Activated CD8-positive, alpha-beta memory T cell treated with anti-CD3 and anti-CD28 coated beads, Interleukin-2, amount 10 ng/mL, durations not matched to agents 7 days and 5 days (primary cell): ENCODE measurements at places on chromosomes 1 and 21.

DNA sequence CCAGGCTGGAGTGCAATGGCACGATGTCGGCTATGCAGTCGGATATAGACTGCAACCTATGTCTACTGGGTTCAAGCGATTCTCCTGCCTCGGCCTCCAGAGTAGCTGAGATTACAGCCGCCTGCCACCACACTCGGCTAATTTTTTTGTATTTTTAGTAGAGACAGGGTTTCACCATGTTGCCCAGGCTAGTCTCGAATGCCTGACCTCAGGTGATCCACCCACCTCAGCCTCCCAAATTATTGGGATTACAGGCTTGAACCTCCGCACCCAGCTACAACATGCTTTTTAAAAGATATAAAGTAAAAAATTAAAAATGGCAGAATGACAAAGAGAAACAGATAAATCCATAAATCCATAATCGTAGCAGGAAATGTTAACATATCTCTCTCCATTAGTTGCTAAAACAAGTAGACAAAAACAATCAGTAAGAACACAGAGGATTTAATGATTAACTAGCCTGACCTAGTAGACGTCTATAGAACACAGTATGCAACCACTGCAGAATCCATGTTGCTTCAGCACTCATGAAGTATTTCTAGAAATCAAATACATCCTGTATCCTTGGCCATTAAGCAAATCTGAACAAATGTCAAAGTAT, 59.9 kb upstream of the SPOCD1 start:
- no peak for DNase-seq

DNA sequence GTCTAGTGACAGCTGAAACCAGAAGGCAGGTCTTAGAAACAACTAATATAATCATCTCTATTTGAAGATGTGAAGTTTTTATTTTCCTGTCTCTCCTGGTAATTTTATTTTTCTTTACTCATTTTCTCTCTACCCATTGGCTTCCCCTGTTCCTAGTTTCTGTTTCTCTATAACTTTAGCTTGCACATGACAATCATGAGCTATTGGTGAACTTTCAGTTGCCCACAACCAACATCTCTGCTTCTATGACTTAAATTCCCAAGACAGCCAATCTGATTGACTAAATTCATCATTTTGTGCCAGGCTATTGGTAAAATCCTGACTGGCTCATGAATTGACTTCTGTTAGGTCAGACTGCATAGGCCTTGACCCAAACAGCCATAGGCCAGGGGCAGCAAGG, 13.7 kb upstream of the ACADM start:
- DNase-seq: no peak

- DNase-seq: no peak
These were observed 302.4 kb downstream of the PTGER3 start for GRCh38 chr1:70745199-70745598.

DNA sequence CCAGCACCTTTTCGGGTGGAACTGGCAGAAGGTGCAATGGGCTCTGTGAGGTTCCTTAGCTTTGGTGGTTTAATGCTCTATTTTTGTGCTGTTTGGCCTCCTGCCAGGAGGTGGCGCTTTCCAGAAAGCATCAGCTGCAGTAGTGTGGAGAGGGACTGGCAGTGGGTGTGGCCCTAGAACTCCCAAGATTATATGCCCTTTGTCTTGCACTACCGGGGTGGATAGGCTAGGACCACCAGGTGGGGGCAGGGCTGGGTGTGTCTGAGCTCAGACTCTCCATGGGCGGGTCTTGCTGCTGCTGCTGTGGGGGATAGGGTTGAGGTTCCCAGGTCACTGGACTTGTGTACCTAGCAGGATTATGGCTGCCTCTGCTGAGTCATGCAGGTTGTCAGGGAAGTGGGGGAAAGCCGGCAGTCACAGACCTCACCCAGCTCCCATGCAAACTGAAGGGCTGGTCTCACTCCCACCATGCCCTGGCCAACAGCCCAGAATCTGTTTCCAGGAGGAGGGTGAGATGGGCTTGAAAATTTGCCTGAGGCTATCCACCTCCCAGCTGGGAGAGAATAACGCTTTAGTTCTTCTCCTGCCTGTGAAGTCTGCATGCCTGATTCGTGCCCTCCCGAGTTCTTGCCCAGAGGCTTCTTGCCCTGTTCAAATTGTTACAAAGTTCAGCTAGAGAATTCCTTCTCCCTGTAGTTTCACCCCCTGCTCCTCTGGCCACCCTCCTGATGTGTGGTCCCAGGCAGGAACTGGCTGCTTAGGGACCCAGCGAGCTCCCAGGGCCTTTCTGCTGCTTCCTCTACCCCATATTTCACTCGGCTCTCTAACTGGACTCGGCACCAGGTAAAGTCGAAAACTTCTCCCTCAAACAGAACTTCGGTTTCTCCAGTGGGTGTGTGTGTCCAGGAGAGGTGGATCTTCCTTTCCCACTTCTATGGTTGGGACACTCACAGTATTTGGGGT, 76.5 kb upstream of the BTG3 start:
- DNase-seq: peak; percentile 71

- DNase-seq: no peak
These were observed 20.3 kb upstream of the SH3BGRL3 start for GRCh38 chr1:26259578-26259977.

GRCh38 chr1:174794861-174795260, 204.9 kb upstream of the CACYBP start:
- no peak for DNase-seq

DNA sequence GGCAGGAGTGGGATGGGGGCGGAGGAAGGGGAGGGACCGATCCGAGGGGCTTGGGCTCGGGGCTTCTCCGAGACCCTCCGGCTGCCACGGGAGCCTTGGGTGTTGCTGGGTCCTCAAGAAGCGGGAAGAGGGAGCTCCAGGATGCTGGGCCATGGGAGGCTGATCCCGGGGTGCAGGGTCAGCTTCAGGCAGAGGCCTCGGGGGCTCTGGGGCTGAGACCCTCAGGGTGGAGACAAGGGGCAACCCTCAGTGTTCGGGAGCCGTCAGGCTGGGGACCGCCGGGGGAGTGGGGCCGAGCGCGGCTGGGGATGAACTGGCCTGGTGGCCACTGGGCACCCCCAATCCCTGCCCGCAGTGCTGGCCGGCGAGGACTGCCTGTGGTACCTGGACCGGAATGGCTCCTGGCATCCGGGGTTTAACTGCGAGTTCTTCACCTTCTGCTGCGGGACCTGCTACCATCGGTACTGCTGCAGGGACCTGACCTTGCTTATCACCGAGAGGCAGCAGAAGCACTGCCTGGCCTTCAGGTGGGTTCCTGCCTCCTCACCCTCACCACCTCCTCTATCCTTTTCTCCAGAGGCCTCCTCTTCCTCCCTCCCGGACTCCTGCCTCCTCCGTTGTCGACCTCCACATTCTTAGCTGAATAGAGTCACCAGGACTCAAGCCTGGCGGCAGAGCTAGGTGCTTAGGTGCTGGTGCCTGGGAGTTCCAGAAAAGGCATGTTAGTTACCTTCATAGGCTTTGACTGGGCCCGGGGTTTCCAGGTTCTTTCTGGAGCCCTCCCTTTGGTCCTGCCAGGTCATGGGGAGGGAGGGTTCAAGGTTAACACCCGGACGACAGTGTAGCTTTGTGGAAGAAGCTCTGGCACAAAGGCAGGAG, 631 bp downstream of the SHISA4 start:
- DNase-seq: no peak

- DNase-seq: no peak
These were observed 9.7 kb downstream of the MACF1 start for GRCh38 chr1:39214021-39214713.

- no peak for DNase-seq
These were observed 85.0 kb downstream of the RGS21 start for GRCh38 chr1:192401825-192402224.

DNA sequence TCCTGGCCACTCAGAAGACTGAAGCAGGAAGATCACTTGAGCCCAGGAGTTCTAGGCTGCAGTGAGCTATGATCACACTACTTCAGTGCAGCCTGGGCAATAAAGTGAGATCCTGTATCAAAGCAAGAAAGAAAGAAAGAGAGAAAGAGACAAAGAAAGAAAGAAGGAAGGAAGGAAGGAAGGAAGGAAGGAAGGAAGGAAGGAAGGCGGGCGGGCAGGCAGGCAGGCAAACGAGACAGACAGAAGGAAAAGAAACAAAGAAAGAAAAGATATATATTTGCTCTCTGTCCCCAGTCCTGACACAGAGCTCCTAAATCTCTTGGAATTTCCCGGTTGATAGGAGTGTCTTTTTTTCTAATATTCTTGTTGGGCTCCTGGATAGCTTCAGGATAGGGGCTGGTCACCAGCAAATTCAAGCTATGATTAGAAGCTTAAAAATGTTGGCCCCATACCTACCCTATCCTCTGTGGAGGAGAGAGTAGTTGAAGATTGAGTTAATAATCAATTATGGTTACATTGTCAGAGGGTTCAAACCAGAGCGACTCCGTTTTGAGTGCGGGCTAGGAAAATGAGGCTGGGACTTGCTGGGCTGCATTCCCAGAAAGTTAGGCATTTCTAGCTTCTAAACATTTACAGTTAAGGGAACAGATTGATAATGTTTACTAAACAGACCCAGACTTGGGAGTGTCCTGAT, 3.3 kb upstream of the MIGA1 start:
- DNase-seq: no peak

GRCh38 chr1:94115254-94115899, 5.6 kb downstream of the ABCA4 start:
- no peak for DNase-seq

- DNase-seq: peak; percentile 80
These were observed 36.9 kb downstream of the EIF2D start for GRCh38 chr1:206575165-206575893.

- DNase-seq: no peak
These were observed 18.4 kb downstream of the SLC25A33 start for GRCh38 chr1:9557624-9558023.

GRCh38 chr1:202163281-202164270, 3.2 kb upstream of the PTPN7 start:
- DNase-seq: peak; percentile 54
